Ammon's horn (tissue), 1 donor: ENCODE measurements at places on chromosomes 6 and 20.

- DNase-seq: no peak
Measured at GRCh38 chr20:15772826-15773225, 800.4 kb downstream of the KIF16B start.

DNA sequence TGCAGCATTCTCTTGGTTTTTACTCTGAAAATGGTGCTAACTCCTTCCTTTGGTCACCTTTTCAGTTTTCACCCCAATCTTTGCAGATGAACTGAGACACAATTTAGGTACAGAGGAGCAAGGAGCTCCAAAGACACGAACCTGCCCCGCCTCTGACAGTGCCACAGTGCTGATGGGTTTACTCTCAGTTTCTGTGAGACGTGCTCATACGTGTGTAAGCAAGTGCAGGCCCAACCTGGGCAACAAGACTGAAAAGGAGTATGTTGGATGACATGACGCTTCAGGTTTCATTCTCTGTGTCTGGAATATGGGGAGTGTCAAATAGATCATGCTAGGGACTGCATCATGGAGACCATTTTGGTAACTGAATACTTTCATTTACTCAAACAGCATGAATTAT, 334.3 kb upstream of the QKI start:
- no peak for DNase-seq

DNA sequence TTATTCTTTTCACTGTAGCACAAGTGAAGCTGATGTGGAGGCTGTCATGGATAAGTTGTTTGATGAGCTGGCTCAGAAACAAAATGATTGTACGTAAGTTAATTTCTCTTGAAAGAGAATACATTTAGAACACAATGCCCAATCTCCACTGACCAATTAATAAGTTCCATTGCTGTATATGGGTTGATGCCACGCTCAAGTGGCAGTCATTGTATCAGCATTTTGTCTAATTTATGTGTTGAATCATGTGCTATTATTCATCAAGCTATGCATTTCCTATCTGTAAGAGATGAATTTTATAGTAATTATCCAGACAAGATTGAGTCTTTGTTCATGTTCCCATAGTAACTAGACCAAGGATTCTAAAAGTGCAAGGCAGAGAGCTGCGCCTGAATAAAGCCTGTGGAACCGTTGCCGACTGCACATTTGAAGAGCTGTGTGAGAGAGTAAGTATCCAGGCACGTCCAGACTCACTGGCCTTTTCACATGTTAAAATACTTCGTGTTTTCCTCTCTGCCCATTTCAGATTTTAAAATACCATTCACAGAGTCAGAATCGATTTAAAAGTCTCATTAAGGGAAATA, 83.8 kb upstream of the FOXO3 start:
- DNase-seq: peak; percentile 54

DNA sequence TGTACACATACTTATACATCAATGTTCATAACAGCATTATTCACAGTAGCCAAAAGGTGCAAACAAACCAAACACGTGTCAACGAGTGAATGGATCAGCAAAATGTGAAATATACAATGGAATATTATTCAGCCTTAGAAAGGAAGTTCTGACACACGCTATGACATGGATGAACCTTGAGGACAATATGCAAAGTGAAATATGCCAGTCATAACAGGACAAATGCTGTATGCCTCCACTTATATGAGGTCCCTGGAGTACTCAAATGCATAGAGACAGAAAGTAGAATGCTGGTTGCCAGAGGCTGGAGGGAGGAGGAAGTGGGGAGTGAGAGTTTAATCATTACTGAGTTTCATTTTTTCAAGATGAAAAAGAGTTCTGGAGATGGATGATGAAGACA, 37.8 kb upstream of the IGF2R start:
- no peak for DNase-seq

- no peak for DNase-seq
Measured at GRCh38 chr6:36586606-36587005, 7.6 kb upstream of the SRSF3 start.

DNA sequence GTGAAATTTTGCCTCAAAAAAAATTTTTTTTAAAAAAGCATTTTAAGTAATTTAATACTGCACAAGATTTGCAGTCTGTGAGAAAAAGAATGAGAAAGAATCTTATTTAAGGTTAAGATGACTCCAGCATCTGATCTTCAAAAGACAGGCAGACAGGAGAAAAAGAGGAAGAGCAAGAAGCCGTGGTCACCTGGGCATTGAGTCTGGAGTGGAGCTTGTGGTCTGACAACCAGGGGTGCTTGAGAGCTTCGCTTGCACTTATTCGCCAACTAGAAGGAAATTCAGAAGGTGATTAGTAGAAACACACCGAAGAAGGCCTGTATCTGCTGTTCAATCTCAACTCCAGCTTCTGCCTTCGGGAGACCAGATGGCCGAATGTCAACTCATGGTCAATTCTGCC, 75.9 kb downstream of the MYLK4 start:
- no peak for DNase-seq

DNA sequence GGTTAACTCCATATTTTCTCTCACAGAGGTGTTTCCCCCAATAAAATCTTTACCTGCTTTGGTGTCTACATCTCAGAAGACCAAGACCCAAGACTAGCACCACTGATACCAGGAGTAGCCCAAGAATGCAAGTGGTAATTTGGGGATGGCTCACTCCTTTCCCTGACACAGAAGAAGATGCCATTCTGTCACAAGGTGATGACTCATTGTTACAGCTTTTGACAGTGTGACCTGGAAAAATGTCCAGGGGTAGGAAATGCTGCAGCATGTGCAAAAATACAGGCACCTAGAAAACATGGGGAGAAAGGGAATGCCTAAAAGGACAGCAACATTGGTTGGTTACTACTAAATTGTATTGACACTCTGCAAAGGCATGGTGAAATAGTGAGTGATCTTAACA, 254.0 kb upstream of the GJE1 start:
- no peak for DNase-seq

DNA sequence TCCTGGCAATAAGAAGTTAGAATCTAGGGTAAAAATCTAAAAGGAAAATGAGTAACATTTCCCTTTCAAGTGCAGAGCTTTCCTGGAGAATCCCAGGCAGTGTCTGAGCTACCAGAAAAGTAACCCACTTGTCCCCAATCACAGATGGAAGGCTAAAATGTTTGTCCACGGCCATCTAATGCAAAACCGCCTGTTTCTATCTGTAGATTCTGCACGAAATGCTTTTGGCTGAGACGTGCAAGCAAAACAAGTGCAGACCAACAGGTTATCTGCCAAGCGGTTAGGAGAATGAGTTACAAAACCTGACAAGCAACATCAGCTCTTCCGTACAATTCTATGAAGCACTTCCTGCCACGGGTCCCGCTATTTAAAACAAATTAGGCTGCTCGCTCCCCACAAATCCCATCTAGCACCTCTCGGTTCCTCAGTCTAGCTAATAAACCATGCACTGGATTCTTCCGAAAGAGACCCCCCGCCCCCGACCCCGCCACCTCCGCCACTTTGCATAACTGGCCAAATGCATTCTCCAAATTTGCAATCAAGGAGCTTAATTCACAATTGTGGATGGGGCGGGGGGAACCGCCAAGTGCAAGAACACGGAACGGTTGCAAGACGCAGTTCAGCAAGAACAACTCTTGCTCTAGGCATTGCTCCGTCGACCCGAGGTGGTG, 1.4 kb downstream of the ELOVL5 start:
- DNase-seq: peak; percentile 48

DNA sequence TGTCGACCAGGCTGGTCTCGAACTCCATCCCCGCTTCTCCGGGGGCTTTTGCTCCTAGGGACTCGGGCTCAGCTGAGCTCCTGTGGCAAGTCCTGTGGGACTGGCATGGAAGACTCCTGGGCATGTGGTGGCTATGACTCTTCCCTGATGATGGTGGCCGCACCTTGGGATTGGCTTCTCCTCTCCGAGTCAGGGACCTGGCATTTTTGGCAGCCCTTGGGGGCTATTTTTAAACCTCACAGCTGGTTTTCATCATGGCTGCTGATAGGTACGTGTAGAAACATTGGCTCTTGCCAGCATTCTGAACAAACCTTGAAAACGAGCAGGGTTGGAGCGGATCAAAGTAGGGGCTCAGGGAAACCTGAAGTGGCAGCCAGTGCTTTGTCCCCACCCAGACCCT, 54.1 kb downstream of the RBM38 start:
- no peak for DNase-seq

DNA sequence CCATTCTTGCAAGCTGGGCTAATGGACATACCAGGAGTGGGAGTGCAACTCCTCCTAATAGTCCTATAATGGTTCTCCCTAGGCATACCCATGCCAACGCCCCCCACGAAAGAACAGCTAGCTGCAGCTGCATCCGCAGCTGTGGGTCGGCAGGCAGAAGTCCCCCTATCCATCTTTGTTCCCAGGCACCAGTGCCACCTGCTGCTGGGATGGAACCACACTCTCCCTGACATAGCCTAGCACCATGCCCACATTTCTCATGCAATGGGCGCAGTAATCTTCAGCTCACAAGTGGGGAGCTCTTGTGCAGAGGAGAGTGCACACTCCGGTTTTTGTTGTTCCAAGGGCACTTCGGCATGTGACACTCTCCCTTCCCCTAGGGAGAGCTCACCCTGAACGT, 567.8 kb downstream of the GRIK2 start:
- no peak for DNase-seq

- DNase-seq: no peak
Measured at GRCh38 chr20:22346716-22347115, 237.7 kb downstream of the FOXA2 start.

GRCh38 chr6:107817784-107818183, 6.3 kb downstream of the SCML4 start:
- DNase-seq: no peak

DNA sequence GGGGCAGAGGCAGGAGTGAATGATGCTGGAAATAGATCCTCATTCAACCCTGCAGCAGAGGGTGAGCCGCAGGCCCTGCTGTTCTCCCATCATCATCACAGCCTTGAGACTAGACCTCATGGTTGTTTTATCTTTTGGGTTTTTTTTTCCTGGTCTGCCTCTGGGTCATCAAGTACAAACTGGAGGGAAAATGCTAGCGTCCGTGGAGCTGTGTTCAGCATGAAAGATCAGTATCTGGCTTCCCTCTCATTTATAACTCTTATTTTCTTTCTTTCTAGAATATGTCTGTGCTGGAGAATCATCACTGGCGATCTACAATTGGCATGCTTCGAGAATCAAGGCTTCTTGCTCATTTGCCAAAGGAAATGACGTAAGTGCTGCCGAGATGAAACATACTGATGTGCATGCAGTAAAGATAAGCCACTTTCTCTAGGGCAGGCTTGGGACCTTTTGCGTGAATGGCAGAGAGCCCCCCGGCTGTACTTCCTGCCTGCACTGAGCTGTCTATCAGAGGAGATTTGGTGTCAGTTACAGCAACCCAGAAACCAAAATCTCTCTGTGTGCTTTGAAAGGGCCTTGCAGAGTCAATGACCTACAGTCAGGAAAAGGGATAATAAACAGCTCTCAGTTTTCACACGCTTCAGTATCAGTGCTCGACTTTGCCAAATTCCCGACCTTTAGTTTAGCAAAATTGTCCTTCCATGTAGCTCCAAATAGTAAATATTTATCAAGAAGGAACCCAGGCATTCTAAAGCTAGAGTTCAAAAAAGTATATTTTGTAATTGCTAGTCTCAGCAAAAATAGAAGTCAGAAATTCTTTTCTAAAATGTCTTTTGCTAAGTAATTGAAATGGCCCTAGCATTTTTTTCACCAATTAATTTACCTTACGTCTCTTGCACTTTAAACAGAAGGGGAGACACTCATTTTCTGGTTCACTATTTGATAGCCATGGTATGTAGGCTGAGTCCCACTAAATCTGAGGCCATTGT, 76.3 kb downstream of the MTFR2 start:
- no peak for DNase-seq

GRCh38 chr20:9144643-9145042, 75.8 kb downstream of the PLCB4 start:
- no peak for DNase-seq

GRCh38 chr20:64049878-64050260, 430 bp upstream of the SOX18 start:
- DNase-seq: no peak

GRCh38 chr20:62785393-62785792, 10.9 kb upstream of the MRGBP start:
- DNase-seq: no peak

GRCh38 chr20:59247731-59248684, 52.4 kb upstream of the EDN3 start:
- no peak for DNase-seq

GRCh38 chr20:34675561-34675960, 1.3 kb downstream of the PIGU start:
- DNase-seq: no peak

DNA sequence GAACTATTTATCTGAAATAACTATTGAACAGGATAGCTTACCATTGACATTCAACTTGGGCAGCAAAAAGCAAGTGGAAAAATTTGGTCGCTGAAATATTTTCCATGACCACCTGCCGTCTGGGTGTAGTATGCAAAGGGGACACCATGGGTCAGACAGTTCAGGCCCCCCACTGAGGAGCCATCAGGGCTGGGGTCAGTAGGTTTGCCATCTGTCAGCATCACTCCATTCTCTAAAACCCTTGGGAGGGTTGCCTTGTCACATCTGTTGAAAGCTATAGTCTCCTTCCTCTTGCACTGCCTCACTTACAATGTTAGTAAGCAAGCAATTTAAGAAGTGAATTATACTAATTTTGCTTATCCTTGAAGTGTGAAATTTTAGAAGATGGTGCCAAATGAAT, 44.9 kb downstream of the NRN1 start:
- DNase-seq: no peak

GRCh38 chr6:127637830-127638409, 60.9 kb downstream of the C6orf58 start:
- DNase-seq: no peak

- DNase-seq: no peak
Measured at GRCh38 chr6:104955491-104955890, 1.4 kb upstream of the LIN28B start.

GRCh38 chr6:65546894-65547293, 160.1 kb downstream of the EYS start:
- no peak for DNase-seq

DNA sequence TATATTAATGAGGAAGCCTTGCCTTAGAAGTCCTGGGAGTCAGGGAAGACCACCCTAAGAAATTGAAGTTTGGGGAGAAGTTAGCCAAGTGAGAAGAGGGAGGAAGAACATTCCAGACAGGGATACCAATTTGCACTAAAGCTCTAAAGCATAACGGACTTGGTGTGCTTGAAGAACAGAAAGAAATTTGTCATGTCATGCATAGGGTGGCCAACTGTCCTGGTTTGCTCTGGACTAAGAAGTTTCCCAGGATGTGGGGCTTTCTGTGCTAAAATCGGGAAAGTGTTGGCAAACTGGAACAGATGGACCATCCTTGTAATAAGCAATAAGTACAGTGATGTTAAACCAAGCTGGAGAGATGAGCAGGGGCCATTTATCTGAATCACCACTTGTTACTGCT, 217.6 kb downstream of the ZNF217 start:
- DNase-seq: no peak

DNA sequence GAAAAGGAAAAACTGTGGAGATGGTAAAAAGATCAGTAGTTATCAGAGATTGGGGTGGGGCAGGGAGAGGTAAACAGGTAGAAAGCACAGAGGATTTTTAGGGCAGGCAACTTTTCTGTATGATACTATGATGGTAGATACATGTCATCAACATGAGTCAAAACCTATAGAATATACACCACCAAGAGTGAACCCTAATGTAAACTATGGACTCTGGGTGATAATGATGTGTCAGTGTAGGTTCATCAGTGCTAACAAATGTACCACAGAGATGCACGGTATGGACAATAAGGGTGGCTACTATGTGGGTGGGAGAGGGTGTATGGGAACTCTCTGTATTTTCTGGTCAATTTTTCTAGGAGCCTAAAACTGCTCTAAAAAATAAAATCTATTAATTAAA, 18.5 kb downstream of the PACSIN1 start:
- DNase-seq: no peak
